ENCODE measurements at places on chromosomes 12 and 14.

- no peak for DNase-seq
Observed at GRCh38 chr14:65444230-65444629, 31.7 kb downstream of the FUT8 start.

- DNase-seq = no peak
Observed at GRCh38 chr14:69055999-69056788, 77.1 kb upstream of the ACTN1 start.

DNA sequence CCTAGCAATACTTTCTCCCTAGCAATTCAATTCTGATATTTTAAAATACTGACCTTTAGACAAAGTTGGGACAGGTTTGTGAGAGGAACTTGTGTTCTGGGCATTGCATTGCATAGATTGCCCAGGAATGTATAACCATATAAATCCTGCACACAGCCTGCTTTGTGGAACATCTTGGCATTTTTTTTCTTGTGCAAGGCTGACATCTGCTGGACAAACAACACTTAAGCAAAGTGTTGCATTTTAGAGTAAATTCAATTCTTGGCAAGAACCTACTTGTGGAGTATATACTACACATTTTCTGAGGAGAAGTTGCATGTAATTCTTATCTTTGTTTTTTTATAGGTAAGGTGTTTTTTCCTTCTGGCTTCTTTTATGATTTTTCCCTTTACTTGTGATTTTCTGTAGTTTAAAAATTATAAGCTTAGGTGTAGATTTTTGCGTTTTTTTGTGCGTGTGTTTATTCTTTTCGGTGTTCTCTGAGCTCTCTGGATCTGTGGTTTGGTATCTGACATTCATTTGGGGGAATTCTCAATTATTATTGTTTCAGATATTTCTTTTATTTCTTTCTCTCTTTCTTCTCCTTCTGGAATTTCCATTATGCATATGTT lies 26.4 kb downstream of the TESPA1 start:
- DNase-seq = no peak

DNA sequence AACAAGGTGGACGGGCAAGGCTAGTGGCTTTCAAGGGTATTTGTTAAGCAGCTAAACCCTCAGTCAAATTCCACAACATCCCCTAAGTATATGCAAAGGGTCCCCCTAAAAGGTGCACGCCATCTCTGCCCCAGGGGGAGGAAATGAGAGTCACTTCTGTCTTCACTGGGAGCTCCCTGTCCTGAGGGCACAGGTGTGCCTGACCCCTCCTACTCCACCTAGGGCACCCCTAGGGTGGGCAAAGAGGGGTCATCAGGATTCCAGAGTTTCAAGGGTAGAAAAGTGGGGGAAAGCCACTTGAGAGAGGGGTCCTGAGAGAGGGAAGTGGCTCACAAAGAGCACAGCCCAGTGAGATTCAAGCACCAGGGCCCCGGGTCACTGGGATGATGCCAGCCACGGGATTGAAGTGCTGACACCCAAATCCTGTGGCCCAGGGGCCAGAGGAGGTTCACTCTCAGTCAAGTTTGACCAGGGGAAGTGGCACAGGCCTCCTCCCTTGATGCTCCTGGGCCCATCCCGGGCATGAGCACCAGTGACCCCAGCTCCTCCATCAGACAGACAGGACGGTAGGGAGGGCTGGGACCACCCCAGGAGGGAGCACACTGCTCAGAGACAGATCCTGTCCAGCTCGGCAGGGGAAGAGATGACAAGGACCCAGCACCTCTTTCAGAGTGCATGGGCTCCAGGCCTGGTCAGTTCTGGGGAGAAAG lies 82.3 kb upstream of the BCL11B start:
- no peak for DNase-seq

DNA sequence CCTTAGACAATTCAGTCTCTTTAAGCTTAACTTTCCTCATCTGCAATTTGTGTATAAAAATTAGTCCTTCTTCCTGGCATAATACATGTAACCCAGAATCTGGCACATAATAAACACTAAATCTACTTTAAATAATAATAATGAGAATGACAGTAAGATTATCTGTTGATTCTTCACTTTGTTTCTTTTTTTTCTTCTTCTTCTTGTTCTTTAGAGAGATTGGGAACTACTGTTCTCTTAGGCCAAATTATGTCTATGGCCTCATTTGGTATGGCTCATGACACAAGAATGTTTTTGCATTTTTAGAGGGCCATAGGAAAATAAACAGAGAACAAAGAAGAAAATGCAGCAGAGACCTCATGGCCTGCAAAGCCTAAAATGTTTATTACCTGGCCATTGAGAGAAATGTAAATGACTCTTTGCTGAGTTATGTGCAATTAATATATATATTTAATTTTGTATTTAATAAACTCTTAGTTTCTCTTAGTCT lies 275.8 kb downstream of the SLC6A15 start:
- DNase-seq = no peak

DNA sequence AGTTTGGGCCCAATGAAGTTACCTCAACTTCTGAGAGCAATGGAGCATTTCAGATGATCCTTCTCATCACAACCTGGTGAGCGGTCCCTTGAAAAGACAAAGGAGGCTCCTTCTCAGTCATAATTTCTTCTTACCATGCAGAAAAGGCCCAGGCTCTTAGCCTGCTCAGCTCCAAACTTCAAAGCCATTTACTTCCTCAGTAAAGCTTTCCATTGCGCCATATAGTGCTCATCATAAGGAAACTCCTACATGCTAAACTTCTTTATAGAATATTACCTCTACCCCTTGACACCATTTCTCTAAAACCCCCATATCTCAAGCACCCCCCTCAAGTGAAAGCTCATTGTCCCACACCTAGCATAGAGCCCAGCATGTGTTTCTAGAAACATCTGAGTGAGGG lies 127.1 kb downstream of the GTF2A1 start:
- no peak for DNase-seq

DNA sequence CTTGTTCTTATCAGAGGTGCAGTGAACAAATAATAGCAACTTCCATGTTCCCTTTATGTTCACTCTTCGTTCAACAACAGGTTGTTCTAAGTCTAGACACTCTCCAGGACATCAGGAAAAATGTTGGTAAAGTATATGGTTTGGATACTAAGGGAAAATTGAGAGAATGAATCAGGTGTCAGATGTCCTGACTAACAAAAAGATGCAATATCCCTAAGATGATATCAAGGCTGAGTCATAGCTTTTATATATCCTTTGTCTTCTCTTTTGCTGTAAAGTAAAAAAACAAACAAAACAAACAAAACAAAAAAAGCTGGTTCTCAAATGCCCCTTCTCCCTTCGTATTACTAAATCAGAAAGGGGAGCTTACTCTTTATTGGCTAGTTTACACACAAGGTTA lies 11.1 kb downstream of the GLIPR1L1 start:
- no peak for DNase-seq

GRCh38 chr12:117821480-117822175 lies 147.2 kb downstream of the KSR2 start:
- DNase-seq = no peak
